Stimulated activated CD4-positive, alpha-beta T cell treated with anti-CD3 and anti-CD28 coated beads, Interleukin-4, amount 100 ng/mL, for 4 hours (primary cell): ENCODE measurements at places on chromosomes 7 and 10.

DNA sequence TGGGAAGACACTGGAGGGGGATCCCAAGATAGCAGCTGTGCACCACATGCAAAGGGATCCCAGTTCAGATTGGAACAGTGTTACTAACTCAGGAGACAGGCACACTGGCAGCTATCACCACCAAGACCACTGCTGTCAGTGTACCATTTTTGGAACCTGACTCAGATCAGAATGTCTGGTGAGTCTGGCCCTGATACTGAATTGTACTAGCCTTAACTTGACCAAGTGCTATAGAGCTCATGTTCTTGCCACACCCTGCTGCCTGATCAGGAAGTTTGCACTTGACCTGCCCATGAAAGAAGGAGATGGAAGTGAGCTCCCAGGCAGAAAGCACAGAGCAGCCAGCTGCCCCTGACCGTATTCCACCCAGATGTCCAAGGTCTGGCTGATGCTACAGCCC lies 4.8 kb upstream of the PRRT4 start:
- DNase-seq: no peak

DNA sequence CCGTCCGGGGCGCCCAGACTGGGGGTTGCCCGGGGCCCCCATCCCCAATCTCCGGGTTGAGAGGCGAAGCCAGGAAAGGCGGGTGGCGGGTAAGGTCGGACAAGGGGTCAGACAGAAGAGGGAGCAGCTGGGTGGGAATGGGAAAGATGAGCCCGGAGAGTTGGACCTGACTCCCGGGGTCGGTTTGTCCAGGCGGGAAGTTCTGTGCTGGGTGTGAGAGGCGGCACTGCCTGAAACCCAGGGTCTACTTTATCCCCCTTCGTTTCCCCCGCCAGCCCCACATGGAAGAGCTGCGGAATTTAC lies 675 bp downstream of the SLC4A2 start:
- no peak for DNase-seq

DNA sequence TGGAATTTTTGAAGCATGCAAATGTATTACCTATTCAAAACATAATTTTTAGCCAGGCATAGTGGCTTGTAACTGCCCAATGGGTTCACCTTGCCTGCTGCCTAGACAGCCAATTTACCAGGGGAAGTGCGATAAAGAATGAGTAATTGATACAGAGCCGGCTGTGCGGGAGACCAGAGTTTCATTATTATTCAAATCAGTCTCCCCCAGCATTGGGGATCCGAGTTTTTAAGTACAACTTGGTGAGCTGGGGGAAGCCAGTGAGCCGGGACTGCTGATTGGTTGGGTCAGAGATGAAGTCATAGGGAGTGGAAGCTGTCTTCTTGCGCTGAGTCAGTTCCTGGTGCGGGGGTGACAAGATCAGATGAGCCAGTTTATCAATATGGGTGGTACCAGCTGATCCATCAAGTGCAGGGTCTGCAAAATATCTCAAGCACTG lies 29.1 kb upstream of the NRBF2 start:
- DNase-seq: peak; percentile 14

- DNase-seq: no peak
Observed at GRCh38 chr10:13449296-13449695, 79.5 kb downstream of the BEND7 start.

DNA sequence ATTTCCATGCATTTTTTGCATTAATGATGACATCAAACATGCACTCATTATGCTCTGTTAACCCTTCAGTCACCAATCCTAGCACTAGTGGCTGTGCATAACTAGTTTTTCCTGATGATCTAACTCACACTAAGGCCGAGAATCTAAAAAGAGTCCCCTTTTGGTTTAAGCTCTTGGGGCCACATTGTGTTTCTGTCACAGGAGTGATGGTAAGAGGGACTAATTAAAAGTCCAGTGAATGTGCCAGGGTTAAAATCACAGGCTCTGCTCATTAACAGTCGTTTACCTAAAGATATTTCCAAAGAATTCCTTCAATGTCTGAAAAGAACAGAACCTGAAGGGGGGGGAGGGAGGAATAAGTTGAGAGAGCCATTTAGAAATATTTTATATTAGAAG lies 359.0 kb upstream of the ANKRD30A start:
- DNase-seq: no peak

DNA sequence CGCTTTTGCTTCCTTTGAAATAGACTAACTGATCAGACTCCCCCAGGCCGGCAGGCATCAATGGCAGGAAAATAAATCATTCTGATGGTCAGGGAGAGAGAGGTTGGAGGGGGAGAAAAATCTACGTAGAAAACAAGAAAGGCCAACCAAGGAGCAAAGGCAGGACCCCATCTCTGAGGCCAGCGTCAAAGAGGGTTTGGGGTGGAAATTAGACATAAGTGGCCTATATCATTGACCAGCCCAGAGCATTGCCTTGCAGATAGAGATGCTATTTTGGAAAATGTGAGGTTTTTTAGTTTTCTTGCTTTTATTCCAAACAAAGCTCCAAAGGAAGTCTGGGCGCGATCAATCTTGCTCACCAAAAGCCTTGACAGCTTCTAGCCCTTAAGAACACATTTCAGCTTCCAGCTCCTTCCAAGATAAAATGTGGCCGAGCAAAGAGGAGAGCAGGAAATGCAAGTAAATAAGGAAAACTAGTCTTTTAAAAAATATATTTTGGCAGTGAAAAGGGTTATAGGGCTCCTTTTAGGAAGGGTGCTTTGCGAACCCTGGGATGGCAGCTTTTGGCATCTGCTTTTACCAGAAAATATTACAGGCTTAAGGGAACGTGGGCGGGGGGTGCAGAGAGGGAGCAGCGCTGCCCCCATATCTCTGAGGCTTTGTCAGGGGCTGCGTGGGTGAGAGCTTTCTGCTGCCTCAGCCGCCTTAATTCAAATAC lies 2.0 kb upstream of the HOXA2 start:
- DNase-seq: no peak

DNA sequence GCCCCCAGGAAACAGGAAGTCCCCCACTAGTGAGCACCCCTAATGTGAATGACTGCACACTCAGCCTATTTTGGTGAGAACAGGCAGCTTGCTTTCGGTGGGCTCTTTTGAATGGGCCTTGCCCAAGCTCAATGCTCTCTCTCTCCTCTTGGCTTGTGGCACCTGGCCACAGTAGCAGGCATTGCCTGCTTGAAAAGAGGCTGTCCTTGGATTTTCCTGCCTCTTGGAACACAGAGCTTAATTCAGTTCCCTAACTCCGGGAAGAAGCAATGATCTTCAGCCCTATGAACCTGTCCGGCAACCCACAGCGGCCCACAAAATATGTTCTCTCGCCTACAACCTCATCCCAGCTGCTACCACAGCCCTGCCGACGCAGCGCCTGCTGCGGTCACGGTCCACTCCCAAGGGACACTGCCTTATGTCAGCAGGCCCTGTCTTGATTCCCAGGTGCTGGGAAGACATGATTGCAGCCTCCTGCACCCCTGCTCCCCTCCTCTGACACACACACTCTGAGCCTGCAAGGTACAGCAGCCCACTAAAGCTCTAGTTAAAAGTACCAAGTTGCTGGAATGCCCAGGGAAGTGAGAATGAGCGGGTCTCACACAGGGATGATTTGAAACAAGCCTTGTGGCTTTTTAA lies 715.5 kb upstream of the GALNT17 start:
- no peak for DNase-seq

- DNase-seq: no peak
Observed at GRCh38 chr10:3763035-3763456, 22.0 kb downstream of the KLF6 start.

DNA sequence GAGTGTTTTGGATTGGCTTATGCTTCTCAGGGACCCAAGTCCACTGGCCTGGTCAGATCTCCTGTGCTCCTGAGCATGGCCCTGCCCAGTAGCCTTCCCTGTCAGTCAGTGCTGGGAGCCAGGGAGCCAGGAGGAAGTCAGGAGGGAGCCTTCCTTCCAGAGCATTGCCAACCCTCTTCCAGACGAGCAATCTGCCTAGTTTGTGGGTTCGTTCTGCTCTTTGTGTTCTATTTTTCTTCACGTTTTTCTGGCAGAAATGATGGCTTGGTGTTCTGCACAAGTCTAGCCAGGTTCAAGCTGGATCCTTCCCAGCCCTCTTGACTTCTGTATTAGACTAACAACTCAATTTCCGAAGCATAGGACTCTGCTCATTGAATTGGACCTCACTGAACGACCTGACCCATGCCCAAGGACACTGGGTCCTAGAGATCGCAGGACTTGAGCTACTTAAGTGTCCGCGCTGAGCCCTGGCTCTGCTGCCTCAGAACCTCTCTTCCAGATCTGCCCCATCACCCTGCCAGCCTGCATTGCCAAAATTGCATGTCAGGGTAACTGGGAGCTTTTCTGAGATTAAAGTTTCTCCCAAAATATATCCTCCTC lies 76.2 kb upstream of the MPP7 start:
- no peak for DNase-seq

- DNase-seq: no peak
Observed at GRCh38 chr7:98329100-98329790, 47.8 kb downstream of the BRI3 start.

DNA sequence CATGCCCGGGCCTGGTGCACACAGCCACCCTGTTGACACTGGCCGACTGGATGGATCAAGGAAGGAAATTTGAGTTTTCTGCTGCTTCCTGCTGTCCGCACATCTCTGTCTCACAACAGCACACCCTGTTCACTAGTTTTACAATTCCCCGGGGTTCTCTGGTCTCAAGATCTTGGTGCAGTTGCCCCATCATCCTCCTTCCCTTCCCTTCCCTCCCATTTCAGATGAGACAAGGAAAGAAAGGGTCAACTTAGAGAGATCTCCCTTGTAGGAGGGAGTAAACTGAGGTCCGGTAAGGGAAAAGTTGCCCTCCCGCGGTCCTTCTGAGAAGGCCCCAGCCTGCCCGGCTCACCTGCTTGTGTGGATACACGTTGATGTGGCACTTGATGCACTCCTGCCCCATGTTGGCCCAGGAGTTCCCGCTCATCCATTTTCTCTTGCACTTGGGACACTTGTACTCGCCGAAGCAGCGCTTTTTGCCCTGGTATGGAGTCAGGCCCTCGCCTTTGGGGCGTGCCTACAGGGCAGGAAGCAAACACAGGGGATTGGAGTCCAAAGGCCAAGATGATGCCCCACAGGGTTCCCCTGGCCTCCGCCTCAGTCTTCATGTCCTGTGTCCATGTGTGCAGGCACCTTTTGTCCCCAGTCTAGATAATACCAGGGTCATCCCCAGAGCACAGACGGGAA lies 46.8 kb downstream of the PPIF start:
- DNase-seq: no peak

GRCh38 chr7:35988105-35988504 lies 164.9 kb upstream of the EEPD1 start:
- DNase-seq: no peak

- DNase-seq: no peak
Observed at GRCh38 chr10:16975188-16975587, 154.4 kb downstream of the CUBN start.

DNA sequence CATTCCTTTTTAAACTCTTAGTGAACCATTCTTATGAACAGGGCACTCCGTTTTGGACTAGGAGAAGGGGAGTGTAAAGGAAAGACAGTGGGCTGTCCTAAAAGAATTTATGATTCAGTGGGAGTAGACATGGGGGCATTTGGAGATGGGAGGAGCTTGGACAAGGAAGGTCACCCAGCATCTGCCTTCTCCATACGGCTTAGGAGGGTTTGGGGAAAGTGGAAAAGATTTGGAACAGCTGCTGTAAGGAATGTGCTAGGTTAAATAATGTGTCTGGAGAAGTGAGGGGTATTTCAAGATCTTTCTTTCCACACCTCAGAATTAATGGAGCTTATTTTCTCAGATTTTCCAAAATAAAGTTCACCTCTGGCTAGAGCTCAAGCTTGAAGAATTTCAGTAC lies 24.0 kb downstream of the SLC35G1 start:
- no peak for DNase-seq

GRCh38 chr10:121694327-121694965 lies 96.2 kb upstream of the FGFR2 start:
- DNase-seq: no peak

DNA sequence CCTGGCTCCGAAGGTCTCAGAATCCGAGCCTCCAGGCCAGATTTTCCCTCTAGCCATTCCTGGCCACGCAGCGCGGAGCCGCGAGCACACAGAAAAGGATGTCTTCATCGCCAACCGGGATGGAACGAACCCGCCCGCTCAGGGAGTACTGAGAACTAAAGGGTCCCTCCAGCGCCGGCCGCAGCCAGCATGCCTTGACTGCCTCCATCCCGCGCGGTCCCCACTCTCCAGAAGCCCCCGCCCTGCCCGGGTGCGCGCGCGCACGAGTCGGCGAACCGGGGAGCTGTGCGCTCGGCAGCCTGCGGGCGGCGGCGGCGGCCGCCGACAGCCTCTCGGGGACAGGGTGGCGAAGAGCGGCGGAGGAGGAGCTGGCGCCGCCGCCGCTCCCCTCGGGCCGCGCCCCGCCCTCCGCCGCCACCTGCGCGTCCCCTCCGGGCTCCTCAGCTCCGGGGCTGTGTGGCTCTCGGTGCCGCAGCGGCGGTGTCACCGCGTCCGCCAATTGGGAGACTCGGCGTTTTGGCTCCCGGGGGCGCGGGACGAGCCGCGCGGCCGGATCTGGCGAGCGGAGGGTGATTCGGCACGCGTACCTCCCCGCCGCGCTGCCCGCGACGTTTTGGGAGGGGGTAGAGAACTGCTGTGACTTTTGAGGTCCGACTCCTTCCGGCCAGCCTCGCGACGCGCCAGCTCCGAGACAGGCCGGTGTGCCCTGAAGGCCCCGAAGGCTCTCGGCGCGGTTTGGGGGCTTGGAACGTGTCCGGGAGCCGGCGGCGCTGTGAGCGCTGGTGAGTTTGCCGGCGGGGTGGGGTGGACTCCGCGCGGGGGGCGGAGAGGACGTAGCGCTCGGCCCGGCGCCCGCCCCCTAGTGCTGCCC lies 453 bp upstream of the GALNT17 start:
- DNase-seq: no peak

DNA sequence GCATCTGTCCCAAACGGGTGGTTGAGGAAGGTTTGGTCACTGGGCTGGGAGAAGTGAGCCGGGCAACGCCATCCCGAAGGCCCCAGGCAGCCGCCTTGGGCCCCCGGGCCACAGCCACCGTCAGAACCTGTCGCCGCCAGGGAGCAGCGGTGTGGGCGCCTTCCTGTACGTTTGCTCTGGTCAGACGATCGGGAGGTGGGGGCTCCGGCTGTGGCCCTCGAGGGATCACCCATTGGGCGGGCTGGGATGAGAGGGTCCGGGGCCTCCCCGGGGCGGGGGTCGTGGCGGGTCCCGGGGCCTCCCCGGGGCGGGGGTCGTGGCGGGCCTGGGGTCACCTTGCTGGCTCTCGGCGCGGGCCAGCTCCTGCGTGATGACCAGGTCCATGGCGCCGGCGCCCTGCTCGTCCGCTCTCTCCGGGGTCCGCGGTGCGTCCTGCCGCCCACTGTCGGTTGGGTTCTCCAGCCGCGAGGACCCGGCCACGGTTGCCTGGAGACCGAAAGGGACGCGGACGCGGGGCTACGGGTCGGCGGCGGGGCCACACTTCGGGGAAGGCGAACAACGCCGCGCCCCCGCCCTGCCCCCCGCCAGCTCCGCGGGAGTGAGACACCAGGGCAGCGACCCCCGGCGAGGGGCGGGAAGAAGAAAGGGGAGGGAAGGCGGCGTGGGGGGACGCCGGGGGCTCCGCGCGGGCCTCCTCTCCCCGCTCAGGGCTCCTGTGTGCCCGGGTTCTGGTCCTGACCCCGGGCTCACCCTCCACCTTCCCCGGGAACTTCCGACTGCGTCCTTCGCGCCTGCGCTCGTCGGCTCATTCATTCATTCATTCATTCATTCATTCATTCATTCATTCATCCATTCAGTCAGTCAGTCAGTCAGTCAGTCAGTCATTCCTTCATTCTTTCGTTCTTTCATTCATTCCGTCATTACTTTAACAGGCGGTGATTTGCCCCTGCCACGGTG lies at the start of gene CFAP46:
Gene CFAP46 (minus strand): TSS at position 470 of the 957 bp plus-strand sequence. CDS start 86 bp downstream, at position 384.
- peak; percentile 24 for DNase-seq
